ENCODE measurements at places on chromosomes 3 and 15.

DNA sequence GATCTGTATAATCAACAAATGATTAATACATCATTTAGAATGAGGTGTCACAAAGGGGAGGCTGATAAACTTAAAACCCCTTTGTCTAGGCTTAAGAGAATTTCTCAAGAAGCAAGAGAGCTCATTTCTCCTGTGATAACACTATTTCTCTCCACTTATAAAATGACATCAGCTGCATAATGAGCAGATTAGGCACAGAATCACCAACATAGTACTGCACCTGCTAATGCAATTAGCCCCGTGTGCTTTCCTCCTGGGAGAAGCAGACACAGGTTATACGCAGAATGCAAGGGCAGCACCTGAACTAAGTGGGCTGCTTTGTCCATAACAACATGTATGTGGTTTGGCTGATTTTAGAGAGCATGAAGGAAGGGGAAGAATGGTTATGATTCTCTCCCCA, 515.3 kb upstream of the CFAP20DC start:
- DNase-seq = no peak

- no peak for DNase-seq
These were observed 83.6 kb downstream of the CCR1 start for GRCh38 chr3:46124216-46125177.

- DNase-seq = no peak
These were observed 299.2 kb downstream of the ADAMTS17 start for GRCh38 chr15:100042558-100042957.

GRCh38 chr3:58490860-58491501, 915 bp upstream of the KCTD6 start:
- no peak for DNase-seq

DNA sequence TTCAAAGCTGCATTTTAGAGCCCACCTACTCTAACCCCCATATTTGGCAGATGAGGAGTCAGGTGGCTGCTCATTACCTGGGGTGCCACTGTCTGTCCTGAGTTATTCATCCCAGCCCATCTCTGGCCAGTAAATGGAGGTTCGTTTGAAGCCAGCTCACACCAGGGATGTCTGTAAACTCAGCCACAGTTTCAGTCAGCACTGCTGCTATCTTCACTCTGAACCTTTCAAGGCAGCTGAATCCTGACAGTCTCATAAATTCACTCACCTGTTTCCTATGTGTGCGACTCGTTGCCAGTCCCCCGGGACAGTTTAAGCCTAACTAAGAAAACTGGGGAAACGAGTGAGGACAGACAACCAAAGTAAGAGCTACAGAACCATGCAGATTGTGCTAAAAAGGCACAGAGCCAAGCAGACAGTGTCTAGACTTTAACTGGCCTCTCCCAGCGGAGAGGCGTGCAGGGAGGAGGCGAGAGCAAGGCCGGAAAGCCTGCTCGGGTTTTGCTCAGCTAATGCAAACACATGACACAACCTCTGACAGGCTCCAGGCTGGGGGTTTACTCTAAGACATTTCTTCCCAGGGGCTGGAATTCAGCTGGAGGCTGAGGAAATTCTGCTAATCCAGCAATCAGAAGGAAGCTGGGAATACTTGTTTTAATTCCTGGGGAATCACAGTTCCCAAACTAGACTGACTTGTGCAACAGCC, 12.0 kb downstream of the FSTL1 start:
- no peak for DNase-seq

DNA sequence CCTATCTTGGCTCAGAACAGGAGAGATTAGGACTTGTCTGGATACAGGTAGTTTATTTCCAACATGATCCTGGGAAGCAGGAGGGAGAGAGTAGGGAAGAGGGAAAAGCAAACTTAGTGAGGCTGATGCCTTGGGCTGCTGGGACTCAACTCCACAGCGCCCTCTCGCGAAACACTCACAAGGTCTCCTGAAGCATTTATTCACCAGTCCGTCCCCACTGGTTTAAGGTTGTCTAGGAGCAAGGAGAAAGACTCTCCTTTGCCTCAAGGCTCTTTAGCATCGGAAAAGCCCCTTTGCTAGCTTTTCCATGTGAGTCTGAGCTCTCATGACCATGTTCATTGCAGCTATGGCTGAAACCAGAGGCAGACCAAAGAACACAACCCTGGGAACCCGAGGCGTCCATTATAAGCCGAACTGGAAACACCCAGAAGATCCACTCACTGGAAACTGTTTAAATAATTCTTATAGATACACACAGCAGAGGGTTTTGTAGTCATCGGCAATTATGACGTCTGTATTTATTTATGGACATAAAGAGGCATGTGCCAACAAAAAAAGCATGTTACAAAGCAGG, 244.5 kb downstream of the CD47 start:
- no peak for DNase-seq
